ENCODE measurements at places on chromosomes 4 and X. TPM values are rescaled to one million over a fixed set of nuclear protein-coding genes. Genes with fewer than 3 reads are reported as not detected.

The ZNF141 gene
- total RNA-seq: 11.2 TPM

The TBC1D8B gene
- total RNA-seq: 10.6 TPM

The GPM6B gene
- not detected for total RNA-seq

The GJB1 gene
- not detected for total RNA-seq

The CDK16 gene
- 143 TPM for total RNA-seq

The TEC gene
- 0.72 TPM for total RNA-seq

The MMAA gene
- total RNA-seq: 4.3 TPM

The C1QTNF7 gene
- total RNA-seq: 0.22 TPM

The CXCL1 gene
- 128 TPM for total RNA-seq

The GYPA gene
- not detected for total RNA-seq

The PARM1 gene
- 12.9 TPM for total RNA-seq

The SEPTIN6 gene
- 13.7 TPM for total RNA-seq

The CXorf49 gene
- not detected for total RNA-seq

The ACOT9 gene
- total RNA-seq: 52.7 TPM

The PRSS12 gene
- total RNA-seq: 14.2 TPM

The GLA gene
- total RNA-seq: 38.7 TPM

The SPATA18 gene
- 24.5 TPM for total RNA-seq
